Mucosa of descending colon (tissue), 3 donors: ENCODE measurements at places on chromosomes 7 and 10.

DNA sequence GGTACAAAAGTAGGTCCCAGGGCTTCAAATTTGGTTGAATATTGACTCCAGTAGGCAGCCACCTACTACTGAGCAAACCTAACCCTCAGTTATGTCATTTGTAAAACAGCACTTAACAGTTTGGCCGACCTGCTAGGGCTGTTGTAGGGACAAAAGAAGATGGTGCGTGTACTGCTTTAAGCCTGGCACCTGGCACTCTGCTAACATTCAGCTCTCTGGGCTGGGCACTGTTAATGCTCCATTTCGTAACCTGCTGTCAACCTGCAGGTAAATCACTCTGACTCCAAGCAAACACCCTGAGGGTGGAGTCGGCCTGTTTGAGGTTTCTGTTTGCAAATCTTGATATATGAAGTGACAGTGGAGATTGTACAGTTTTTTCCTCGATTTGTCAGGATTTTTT is 7.2 kb downstream of the ZKSCAN1 start:
- DNase-seq: no peak

- no peak for DNase-seq
These were observed 23.8 kb downstream of the FGFBP3 start for GRCh38 chr10:91885362-91886079.

DNA sequence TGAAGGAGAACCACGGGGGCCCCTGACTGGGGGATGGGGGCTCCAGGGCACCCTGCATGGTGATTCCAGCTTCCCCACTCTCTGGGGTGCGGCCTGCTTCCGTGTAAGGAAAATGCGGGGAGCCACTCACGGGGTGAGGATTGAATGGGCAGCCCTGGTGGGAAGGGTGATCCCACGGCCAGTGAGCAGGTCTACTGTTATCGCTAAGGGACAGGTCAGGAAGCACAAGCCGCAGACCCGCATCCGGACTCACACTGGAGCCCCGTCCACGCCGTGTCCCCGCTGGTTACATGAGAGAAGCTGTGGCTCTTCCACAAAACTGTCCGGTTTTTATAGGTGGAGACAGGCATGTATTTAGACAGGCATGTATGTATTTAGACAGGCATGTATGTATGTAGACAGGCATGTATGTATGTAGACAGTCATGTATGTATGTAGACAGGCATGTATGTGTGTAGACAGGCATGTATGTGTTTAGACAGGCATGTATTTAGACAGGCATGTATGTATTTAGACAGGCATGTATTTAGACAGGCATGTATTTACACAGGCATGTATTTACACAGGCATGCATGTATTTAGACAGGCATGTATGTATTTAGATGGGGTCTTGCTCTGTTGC is 5.7 kb downstream of the PSMG3 start:
- DNase-seq: no peak

- DNase-seq: no peak
These were observed 93.5 kb upstream of the GJD4 start for GRCh38 chr10:35511647-35512046.

DNA sequence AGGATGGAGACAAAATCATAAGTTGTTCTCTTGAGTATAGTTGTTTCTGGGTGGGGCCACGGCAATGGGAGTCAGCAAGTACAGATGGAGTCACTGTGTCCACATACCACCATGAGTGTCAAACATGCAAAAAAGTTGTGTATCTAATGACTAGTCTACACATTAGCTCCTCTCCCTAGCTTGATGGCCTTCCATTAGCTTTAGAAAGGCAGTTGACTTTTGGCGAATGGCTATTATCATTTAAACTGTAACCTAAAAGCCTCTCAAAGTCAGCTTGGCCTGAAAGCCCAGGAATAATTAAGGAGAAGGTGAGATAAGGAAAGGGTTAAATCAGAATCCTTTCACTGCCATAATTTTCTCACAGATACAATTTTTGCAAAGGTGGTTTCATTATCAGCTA is 95.5 kb upstream of the MEOX2 start:
- no peak for DNase-seq

DNA sequence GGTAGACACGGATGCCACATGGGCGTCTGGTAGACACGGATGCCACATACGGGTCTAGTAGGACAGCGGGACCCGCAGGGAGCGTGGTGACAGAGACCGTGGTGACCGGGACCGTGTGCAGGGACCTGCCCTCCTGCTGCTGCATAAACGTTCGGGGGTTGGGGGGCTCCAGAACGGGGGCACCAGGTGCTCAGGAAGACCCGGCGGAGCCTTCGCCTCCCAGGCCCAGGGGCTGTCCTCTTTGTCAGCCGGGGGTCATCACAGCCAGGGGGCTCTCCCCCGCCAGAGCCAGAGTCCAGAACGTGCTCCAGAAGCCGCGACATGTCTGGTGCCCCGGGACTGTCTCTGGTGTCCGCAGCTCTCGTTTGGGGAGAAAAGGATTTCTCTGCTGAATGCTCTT is 69.2 kb upstream of the ADGRA1 start:
- DNase-seq: no peak

GRCh38 chr10:89838044-89838615 is 136.7 kb downstream of the KIF20B start:
- DNase-seq: no peak

DNA sequence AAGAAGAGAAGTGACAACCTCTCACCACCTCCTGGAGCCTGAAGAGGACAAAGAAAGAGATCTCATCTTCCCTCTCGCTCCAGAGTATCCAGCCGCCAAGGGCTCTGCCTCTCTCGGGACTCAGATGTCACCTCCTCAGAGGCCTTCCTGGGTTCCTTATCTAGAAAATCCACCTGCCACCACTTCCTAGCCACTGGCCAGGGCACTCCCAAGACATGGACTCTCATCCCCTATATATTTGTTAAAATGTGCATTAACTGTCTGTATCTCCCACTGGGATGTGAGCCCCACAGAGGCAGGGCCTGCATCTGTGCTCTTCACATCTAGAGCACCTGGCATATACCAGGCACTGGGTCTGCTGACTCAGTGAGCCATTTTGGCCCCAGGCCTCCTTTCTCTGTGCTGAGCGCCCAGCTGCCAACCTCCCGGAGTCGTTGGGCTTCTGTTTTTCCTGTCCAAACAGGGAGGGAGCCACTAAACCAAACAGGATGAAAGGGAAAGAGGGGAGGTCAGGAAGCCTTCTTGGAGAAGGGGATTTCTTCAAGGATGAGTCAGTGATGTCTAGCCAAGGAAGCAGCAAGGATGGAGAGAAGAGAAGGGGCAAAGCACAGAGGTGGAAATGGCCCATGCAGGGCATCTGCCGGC is 58.9 kb downstream of the KCNMA1 start:
- DNase-seq: no peak
